ENCODE measurements at places on chromosomes 2 and 18.
A peak's percentile ranks its signal among the peaks of the same experiment; 100 is the strongest.

- no peak for DNase-seq
Measured at GRCh38 chr2:150012986-150013385, 425.4 kb upstream of the MMADHC start.

DNA sequence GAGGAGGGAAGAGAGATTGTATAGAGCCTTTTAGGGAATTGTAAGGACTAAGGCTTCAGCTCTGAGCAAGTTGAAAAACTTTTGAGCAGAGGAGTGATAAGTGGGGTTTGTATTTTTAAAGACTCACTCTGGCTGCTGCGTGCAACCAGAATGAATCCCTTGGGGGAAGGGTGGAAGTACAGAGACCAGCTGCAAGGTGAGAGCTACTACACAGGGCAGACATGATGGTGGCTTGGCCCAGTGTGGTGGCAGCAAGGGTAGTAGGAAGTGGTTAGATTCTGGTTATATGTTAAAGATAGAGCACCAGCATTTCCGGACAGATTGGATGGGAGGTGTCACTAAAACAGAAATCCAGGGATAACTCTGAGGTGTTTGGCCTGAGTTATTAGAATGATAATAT is 10.1 kb upstream of the SESTD1 start:
- DNase-seq, result no peak

DNA sequence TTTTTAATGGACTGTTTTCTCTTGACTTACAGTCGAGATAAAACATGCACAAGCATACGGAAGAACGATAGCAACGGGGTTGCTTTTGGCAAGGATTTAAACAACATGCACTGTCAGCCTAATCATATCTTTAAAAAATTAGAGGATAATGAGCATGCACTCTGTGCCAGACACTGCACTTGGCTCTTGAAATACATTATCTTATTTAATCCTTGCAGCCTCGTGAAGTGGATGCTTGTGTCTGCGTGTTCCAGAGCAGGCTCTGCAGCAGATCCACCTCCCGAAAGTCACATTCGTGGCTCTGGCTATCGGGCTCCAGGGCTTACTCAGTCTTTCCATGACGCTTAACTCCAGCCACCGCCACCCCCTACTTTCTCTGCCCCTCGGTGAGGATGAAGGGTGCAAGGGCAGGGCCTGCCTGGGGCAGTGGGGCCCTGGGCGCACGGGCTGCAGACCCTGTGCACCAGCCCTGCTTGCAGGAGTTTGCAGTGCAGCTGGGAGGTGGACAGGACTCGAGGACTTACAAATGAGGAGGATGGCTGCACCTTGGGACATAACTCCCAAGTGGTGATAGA is 61.7 kb downstream of the ACKR3 start:
- no peak for DNase-seq

DNA sequence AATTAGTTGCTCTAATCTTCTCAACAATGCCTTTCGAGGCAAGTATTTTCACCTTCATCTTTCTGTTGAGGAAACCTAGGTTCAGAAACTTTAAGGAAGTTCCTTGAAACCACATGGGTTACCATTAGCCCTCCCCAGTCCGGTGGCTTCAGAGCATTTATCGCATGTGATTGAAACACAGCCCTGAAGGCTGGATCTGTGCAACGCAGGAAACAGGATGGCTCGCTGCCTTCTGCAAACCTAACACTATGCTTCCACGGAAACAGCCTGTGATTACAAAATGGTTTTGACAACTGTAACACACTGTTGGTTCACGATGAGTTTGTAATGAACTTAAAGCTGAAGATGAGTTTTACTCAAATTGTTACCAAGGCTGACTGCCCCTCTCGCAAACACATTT is 68.5 kb downstream of the EPB41L3 start:
- no peak for DNase-seq

- no peak for DNase-seq
Measured at GRCh38 chr2:128644156-128644555, 325.5 kb upstream of the HS6ST1 start.

DNA sequence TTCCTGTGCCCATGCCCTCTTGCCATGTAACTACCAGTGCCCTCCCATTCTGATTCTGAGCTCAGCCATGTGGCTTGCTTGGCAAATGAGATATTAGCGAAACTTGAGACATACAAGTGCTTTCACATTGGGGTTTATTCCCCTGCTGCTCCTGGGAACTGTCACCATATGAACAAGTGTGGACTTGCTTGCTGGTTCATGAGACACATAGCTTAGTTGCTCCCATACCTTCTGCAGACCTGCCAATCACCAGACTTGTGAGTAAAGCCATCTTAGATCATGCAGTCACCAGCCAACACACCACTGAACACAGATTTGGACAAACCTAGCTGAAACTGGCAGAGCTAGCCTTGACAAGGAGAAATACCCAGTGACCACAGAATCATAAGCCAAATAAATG is 155.1 kb downstream of the SS18 start:
- DNase-seq, result no peak

DNA sequence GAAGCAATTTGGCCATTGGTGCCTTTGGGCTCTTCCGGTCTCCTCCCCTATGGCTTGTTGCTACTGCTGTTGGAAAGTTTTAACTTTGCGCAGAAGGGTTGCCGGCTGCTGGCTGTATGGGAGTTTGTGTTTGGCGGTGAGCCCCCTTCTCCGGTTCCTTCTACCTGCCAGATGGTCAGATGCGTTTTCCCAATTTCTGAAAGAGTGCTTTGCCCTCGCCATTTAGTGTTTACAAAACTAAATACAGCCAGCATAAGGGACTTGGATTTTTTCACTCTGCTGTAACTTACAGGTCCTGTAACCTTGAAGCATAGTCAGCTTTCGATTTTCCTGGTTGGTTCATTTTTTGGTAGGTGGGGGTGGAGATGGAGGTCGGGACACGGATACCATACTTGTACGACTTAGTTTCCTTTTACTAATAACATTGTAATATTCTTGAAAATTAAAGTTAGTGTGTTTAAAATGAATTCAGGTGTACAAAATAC is 604 bp downstream of the COQ10B start:
- DNase-seq, result no peak

DNA sequence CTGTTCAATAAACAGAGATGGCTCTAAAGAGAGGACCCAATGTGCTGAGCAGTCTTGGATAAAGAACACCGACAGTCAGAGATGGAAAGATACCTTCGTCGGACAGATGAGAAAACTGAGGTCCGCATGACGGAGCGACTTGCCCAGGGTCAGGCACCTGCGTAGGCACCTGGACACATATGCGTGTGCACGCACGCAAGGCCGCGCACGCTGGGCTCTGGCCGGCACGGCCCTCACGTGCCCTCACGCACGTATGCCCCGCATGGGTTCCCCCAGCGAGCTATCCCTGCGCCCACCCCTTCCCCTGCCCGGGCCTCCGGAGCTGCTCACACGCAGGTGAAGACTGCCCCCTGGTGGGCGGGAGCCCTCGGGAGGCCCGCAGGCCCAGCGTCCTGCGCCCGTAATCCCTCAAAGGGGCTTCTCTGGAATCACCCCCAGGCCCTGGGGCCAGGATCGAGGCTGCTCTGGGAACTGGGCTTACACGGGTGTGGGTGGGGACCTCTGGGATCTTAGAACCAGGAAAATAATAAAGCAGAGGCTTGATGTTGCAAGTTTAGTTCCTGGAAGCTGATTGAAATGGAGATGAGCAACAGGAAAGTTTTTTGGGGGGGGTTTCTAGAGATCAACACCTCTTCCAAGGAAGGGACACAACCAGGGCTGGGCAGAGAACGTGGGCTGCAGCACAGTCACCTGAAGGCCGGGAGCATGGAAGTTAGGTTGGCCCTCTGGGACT is 246.3 kb downstream of the TNS1 start:
- peak; percentile 73 for DNase-seq

DNA sequence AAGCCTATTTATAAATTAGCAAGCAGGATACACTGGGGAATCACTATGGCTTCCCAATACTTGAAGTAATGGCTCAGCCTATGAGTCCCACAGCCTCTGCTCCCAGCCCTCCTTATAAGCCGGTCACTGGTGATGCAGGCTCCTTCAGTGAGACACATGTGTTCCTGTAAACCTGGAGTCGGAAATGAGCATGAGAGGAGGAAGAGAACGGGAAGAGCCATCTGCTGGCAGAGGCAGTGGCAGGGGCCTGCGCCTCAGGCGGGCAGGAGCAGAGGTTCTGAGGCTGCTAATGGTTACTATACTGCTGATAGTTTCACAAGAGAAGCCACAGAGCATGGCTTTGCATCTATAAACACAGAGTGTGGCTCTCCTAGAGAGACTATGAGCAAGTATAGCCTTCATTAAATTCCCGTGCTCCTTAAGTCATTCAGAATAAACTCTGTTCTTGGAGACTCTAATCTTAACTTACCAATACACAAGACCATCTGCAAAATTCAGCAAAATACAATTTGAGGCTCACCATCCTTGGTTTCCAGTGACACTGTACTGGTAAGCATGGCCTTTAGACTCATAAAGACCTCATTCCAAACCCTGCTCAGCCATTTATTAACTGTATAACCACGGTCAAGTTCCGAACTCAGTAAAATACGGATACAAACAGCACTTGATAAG is 63.3 kb downstream of the FBXO15 start:
- no peak for DNase-seq

DNA sequence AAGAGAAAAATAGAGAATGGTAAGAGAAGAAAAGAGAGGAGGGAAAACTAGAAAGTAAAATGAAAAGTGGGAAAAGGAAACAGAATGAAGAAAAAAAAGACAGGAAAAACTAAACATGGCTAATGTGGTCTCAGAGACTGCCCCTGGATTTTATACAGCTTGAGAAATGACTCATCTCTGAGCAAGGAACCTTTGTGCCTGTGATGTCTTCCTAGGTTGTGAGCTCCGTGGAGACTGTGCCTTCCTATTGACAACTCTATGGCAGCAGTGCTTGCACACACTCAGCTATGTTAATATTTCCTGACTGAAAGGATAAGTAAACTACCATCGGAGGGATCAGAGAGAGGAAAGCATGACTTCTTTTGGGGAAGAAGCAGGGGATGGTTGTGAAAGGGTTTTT is 203.8 kb downstream of the RDH14 start:
- no peak for DNase-seq

- DNase-seq, result peak; percentile 76
Measured at GRCh38 chr2:74919827-74920226, 38.6 kb upstream of the POLE4 start.

GRCh38 chr18:79481046-79481790 is 85.5 kb downstream of the NFATC1 start:
- no peak for DNase-seq

- DNase-seq, result no peak
Measured at GRCh38 chr2:3282056-3282998, 95.3 kb downstream of the EIPR1 start.

DNA sequence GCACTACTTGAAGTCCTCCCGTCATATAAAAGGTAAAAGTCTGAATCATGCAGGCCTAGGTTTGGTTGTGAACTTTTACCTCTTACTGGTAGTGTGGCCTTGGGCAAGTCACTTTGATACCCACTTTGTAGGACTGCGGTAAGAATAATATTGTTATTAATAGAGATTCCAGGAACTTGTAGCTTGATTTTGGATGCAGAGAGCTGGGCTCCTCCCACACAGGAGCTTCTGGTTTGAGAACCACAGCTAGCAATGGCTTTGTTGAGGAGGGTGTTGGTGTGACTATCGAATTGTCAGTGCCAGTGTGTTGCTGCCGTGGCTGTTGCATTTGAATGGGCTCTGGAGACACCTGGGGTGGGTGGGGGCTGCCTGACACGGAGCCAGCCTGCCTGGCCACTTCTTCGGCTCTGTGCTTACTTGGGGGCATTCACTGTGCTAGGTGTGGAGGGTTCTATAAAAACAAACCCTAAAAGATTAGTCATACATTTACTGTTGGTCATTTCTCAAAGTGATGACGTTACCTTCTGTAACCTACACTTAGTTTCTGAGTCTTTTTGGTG is 38.5 kb downstream of the ASAP2 start:
- no peak for DNase-seq

DNA sequence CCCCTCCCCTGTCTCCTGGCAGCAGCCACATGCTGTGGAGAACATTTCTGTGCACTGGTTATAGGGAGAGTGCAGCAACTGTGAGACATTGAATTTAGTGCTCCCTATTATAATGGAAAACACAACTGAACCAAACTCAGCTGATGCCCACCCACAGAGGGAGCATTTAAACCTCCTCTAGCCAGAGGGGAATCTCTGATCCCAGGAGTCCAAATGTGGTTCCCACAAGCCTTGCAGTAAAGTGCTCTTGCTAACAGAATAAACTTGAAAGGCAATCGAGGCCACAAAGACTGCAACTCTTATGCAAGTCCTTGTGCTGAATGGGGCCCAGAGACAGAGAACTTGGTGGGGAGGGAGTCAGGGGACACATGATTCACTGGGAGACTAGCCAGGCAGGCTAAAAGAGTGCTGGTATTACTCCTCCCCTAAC is 638.8 kb upstream of the VRK2 start:
- DNase-seq, result no peak

- DNase-seq, result no peak
Measured at GRCh38 chr2:118990757-118991545, 49.0 kb downstream of the MARCO start.

DNA sequence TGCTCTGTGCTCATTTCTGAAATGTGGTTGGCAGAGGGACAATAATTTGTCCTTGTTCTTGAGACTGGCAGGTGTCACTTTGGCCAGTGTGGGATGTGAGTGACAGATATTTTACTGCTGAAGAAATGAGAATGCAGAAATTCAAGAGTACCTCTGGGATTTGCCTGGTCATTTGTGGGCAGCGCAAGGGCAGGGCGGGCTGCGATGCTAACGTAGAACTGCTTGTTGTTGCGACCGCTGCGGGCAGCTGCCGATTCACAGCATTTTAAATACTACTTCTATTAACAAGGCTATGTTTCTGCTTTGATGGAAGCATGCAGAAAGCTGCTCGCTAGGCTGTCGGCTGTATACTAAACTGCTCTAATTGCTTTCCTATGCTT is 268.6 kb downstream of the FIGN start:
- no peak for DNase-seq

- DNase-seq, result peak; percentile 75
Measured at GRCh38 chr18:8696749-8697211, 8.6 kb upstream of the MTCL1 start.

DNA sequence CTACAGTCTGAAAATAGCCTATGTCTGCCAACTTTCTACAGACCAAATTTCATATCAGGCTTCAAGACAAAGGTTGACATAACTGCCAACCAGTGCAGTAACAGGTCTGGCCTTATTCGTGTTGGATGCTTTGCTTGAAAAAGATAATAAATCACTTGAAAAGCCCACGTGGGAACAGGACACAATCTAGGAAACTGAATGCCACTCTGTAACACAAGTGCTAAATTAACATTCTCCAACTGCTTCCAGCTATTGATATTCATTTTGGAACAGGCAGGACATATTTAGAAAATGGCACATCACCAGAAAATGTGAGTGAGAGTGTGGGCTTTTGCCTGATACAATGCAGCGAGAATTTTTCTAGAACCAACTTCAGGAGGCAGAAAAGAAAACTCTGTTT is 165.9 kb upstream of the CCDC150 start:
- no peak for DNase-seq

Measured in stimulated activated CD4-positive, alpha-beta T cell treated with anti-CD3 and anti-CD28 coated beads, Interleukin-12 subunit alpha, Interleukin-12 subunit beta, amount 100 ng/mL, for 4 hours (primary cell).